Posterior vena cava (tissue), 2 donors: ENCODE measurements at places on chromosomes 13 and 19. TPM values are rescaled to one million over a fixed set of nuclear protein-coding genes. Genes with fewer than 3 reads are reported as not detected.

Gene LMTK3
- total RNA-seq: 0.19 TPM

Gene COLGALT1
- 86.7 TPM for total RNA-seq

Gene FAAP24
- total RNA-seq: 1.4 TPM

Gene PABPC3
- 0.23 TPM for total RNA-seq

Gene ACOD1
- total RNA-seq: not detected

Gene TMPRSS9
- not detected for total RNA-seq

Gene IRGC
- not detected for total RNA-seq

Gene C19orf85
- not detected for total RNA-seq

DNA sequence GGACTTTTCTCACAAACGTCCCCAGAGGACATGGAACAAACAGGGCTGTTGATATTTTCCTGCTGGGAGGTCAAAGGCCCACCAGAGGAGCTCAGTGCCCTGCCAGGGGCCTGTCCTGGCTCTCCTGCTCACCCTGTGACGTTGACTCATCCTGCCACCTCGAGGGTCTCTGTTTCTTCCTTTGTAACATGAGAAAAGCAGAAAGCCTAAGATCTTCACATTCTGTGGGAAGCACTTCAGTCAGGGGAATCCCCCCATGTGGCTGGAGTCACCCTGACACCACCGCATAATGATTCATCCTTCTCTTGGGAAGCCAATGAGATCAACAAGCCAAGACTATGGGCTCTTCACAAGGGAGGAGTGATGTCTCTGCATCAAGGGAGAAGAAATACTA is 147.9 kb downstream of the KATNAL1 start:
- DNase-seq: no peak

DNA sequence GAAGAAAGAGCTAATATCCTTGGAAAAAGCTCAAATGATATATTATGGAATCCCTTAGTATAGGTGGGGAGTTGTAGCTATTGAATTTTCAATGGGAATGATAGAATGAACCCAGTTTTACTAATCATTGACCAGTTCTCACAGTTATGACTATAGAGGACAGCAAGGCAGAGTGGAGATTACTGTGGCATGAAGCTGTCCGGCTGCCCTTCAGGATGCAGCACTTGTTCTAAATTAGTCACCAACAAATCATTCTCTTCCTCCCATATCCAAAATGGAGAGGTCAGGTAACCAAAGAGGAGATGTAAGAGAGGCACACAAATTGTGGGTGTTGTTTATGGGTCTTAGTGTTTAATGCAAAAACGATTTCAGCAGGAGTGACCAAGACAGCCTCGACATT is 1490.0 kb upstream of the MIR17HG start:
- no peak for DNase-seq

DNA sequence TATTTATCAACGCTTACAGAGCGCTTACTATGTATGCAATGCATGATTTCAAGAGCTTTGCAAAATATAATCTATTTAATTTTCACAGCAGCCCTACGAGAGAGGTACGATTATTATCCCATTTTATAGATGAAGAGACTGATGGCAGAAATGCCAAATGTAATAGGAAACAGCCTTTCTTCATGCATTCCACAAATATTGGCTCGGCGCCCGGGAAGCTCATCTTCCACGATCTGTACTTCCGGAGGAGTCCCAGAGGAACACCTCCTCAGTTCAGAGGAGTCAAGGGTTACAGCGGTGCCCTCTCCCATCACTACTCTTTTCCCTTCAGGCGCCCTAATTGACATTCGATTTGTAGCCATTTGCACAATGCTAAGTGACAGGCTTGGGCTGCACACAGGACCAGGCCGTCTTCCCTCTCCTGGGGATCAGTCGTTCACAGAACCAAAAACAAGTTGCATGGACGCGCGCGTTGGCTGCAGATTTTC is 1.1 kb upstream of the ARHGAP35 start:
- DNase-seq: peak; percentile 86

- DNase-seq: no peak
These were observed 17.6 kb downstream of the RANBP3 start for GRCh38 chr19:5960005-5961001.

DNA sequence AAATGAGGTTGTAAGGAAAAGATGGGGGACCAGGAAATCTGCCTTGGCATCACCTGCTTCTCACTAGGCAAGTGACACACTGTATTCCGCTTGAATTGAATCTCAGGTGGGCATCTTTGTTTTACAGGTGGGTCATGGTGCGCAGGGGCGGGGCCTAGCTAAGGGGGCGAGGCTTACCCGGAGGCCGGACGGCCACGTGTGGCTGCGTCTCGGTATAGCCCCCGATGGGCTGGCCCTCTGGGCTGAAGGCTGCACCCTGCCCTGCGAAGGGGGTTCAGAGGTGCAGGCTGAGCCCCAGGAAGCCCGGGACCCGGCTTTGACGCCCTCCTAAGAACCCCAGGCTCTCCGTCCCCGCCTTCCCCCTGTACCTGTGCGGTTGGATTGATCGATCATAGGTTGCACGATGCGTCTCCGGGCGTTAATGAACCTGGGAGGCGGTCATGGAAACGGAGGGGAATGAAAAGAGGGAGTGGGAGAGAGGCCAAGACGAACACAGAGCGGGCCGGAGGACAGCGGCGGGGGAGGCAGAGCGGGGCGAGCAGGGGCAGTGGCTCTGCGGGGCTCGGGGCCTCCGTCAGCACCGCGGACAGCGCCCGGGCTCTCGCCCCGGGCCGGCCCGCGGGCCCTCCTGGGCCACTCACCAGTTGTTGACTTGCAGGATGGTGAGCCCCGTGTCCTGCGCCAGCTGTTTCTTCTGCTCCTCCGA is 12.5 kb downstream of the MEIS3 start:
- no peak for DNase-seq

DNA sequence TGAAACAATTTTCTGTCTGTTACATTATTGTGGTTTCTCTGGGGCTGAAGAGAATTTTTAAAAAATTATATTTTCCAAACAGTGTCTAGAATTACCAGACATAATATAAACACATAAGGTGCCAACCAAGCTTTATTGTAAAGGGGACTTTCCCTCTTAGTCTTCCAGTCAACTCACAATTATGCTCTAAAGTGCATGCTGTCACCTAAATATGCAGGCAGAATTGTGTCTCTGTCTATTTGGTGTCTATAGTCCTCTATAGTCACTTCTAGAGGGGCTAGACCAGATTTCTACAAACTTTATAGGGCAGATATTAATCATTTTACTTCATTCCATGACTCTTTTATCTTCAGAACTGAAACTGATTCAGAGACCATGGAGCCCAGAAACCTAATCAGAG is 12.8 kb downstream of the ZNF254 start:
- no peak for DNase-seq

DNA sequence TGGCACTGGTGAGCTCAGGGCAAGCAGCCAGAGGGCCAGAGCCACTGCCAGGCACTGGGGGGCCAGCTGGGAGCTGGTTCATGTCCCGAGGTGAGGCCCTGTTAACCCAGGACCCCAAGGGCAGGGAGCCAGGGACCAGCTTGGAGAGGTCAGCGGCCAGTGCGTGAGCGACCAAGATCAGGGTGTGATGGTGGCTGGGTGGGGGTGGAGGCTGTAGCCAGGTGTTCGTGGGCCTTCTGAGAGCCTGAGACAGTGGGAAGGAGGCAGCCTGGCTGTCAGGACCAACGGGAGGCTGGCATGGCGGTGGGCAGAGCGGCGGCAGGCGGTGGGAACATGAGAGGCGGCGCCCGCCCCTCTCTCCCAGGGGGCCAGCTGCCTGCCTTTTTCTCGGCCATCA is 8.1 kb upstream of the KPTN start:
- peak; percentile 78 for DNase-seq

DNA sequence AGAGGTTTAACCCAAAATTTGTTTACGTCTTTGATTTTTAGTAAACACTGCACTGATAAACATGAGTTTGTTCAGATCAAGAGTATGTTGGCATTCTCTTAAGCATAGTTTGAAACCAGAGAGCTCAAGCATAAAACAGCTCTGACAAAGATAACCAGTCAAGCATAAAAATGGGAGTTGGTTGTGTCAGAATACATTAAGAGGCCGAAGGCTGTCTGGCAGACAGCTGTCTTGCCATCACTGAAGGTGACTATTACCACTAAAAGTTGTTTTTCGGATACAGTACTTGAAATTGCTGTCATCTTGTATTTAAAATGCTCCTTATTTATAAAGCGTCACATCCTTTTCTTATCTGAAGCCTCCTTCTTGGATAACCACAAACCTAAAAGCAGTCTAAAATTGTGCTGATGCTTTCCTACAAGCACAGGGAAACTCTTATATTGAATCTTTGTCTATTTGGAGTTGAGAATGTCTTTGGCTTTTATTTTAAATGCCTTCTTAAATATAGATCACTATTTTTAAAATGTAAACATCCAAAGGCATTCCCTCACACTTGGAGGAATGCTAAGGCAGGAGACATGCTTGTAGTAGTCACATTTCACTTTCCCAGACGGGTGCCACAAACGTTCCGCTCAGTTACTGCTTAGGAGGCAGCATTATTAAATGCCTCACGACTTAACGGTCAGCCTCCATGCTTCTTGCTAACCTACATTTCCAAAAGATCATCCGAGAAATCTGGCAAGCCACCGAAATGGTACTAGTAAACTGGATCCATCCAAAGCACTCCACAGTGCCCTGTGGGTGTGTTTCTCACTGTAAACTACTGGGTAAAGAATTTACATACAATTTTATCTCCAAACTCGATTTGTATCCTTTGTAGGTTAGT is 1.5 kb downstream of the SMAD9 start:
- no peak for DNase-seq

DNA sequence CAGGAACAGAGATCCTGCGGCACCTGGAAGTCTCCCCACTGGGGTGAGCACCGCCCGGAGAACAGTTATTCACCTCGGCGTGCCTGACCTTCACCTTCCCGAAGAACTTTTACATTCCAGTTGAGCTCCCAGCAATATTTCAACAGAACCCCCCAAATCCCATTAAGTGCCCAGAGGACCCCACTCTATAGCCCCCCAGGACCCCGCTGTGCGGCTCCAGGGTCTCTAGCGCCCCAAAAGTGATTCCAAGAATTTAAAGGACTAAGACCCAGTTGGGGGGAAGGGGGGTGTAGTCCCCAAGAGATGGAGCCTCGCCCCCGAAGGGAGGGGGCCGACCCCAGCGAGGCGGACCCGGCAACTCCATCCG is 480 bp downstream of the GPR108 start:
- no peak for DNase-seq

DNA sequence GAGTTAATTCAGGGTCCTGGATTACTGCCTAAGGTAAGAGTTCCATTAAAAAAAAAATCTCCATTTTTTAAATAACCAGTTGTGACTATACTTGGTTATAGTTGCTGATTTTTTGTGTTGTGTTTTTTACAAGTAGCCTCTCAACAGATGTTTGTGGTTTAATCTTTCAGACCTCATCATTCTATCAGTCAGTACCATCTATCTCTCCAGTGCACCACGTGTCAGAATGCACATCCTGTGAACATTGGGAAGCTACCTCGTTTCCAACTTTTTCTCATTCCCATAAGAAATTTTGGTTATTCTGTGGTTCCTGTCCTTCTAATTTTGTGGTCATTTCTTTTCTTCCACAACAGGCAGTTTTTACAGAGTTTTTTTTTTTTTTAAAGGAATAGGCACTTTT is 39.2 kb downstream of the WDFY2 start:
- no peak for DNase-seq

GRCh38 chr13:96684469-96684868 is 309.8 kb downstream of the OXGR1 start:
- no peak for DNase-seq

DNA sequence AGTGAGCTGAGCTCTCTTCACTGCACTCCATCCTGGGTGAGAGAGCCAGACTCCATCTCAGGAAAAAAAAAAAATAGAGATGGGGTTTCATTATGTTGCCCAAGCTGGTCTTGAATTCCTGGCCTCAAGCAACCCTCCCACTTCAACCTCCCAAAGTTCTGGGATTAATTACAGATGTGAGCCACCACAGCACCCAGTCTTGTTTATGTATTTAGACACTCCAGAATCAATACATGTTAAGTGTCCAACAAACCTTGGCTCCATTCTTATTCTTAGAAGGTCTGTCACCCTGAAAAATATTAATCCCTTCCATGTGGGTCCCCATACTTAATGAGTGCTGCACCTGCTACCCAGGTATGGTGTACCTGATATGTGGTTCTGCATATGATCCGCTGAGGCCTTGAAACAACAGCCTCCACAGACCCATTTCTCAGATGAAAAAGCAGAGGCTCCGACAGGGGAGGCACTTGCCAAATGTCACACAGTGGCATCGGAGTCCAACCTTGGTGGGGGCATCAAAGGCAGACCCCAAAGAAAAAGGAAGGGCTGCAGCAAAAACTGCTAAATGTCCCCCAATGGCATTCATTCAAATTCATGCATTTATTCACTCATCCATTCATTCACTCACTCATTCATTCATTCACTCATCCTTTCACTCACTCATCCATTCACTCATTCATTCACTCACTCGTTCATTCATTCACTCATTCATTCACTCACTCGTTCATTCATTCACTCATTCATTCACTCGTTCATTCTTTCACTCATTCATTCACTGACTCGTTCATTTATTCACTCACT is 16.7 kb downstream of the TICAM1 start:
- DNase-seq: no peak

- DNase-seq: no peak
These were observed 206.7 kb upstream of the SLITRK1 start for GRCh38 chr13:84088996-84089395.

DNA sequence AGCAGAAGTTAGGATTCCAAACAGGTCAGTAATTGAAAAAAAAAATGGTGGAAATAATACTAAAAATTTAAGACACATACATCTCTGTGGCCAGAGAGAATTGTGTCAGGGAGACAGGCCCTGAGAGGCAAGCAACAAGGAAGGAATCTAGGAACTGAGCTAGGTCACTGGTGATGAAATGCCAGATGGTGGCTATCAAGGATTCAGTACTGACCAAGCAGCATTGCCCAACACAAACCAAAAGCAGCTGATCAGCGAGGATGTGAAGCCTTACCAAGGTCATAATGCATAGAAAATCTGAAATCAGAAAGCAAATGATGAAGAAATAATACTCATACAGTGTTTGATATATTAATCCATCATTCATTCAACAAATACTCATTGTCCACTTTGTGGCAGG is 905.0 kb downstream of the GPC5 start:
- DNase-seq: no peak

- DNase-seq: peak; percentile 84
These were observed 36.6 kb upstream of the POMP start for GRCh38 chr13:28622286-28622685.

DNA sequence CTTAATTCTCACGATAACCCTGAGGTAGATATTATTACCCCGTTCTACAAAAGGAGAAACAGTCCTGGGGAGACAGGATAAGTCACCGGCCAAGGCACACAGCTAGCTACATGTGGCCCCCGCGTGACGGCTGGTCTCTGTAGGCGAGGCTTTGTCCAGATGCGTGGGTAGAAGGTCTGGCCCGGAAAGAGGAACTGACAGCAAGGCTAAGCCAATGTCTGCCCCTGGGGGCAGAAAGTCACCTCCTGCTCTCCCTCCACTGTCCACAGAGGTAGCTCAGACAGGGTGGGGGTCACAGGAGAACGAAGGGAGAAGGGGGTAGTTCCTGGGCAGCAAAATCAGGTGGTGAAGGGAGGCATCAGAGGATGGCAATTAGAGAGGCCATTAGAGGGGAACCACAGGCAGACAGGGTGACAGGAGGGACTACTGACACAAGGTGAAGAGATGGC is 1.8 kb downstream of the APOC4 start:
- DNase-seq: peak; percentile 89
